ENCODE measurements at places on chromosomes 2 and 18.

DNA sequence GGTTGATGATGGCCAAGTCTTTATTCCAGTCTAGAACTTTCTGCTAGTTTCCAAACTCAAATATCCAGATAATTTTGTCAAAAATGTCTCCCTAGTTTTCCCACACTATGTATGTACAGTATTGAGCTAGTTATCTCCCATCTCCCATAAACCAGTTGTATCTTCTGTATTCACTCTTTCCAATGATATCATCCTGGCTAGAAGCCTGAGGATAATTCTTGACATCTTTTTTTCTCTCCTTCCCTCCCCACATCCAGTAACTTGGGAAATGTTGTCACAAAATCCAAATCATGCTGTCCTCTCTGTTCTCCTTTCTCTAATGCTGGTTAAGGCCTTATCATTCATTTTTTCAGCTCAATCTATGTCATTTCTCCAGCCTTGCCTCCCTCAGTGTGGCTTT, 553.8 kb upstream of the FANCL start:
- DNase-seq, result no peak

GRCh38 chr18:70489986-70490933, 201.4 kb downstream of the SOCS6 start:
- peak; percentile 41 for DNase-seq

GRCh38 chr2:3168230-3168891, 209.3 kb downstream of the EIPR1 start:
- DNase-seq, result no peak

DNA sequence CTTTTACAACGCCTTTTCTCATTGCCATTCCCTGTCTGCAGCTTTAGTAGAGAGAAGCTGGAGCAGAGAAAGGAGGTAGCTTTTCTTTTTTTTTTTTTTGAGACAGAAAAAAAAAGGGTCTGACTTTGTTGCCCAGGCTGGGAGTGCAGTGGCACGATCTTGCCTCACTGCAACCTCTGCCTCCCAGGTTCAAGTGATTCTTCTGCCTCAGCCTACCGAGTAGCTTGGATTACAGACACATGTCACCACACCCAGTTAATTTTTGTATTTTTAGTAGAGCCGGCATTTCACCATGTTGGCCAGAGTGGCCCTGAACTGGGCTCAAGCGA, 25.0 kb upstream of the ACSL3 start:
- DNase-seq, result no peak

DNA sequence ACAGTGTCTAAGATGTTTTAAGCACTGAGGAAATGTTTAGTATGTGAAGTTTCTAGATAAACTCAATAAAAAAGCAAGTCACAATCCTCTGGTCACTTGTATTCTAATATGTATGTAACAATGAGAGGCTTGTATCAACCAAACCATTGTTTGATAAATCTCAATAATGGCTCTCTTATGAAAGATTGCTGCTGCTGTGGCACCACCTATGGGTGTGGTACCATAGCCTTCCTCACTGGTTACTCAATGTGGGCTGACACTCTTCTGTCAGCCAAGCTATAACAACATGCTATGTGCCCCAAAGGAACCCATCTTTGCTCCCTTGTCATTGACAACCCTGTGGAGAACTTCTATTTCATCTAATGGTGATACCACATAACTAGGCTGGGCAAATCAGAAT, 12.6 kb upstream of the RAB1A start:
- DNase-seq, result no peak

Measured in stimulated activated CD8-positive, alpha-beta memory T cell treated with anti-CD3 and anti-CD28 coated beads, Interleukin-4, amount 100 ng/mL, for 48 hours (primary cell).